ENCODE measurements at places on chromosomes 1 and 21.

DNA sequence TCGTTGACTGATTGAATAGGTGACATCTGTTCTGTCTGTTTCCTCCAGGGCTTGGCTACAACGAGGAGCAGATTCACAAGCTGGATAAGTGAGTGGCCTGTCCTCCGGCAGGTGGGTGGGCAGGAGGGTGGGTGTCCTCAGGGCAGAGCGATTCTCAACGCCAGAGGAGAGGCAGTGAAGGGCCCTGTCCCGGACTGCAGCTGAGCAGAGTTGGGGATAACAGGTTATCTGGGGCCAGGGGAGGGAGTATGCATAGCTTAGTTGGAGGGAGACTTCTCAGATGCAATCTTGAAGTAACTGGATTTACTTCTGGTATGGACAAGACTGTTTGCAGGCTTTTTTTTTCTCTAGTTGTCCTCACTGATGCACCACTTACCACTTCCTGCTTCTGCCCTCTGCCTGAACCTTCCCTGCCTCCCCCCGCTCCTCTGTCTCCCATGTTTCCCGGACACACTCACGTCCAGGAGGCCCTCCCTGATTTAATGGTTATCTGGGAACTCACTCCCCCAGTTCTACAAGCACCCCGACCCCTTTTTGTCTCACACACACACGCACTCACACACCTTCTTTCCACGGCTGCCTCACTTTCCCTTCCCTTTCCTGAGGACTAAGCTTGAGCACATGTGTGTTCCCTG lies 16.4 kb upstream of the RASSF5 start:
- no peak for DNase-seq

GRCh38 chr1:74465193-74465681 lies 47.2 kb downstream of the LRRC53 start:
- DNase-seq = no peak

- DNase-seq = no peak
Observed at GRCh38 chr1:99305626-99306025, 41.3 kb downstream of the PLPPR4 start.

GRCh38 chr1:26404641-26405040 lies 6.0 kb upstream of the LIN28A start:
- DNase-seq = no peak

GRCh38 chr1:98842241-98842640 lies 162.4 kb downstream of the PLPPR5 start:
- DNase-seq = no peak

- DNase-seq = no peak
Observed at GRCh38 chr21:35984654-35985361, 75.5 kb downstream of the SETD4 start.

DNA sequence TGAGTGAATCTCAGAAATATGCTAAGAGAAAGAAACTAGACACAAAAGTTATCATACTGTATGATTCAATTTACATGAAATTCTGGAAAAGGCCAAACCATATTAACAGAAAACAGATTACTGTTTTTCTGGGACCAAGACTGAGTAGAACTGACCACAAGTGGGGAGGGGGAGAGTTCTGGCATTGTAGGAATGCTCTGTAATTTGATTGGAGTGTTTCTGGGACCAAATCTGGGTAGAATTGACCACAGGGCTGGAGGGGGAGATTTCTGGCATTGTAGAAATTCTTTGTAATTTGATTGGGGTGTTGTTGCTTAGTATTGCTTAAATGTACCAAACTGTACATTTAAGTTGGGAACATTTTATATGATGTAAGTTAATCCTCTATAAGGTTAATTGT lies 3.4 kb upstream of the OR10K1 start:
- no peak for DNase-seq

DNA sequence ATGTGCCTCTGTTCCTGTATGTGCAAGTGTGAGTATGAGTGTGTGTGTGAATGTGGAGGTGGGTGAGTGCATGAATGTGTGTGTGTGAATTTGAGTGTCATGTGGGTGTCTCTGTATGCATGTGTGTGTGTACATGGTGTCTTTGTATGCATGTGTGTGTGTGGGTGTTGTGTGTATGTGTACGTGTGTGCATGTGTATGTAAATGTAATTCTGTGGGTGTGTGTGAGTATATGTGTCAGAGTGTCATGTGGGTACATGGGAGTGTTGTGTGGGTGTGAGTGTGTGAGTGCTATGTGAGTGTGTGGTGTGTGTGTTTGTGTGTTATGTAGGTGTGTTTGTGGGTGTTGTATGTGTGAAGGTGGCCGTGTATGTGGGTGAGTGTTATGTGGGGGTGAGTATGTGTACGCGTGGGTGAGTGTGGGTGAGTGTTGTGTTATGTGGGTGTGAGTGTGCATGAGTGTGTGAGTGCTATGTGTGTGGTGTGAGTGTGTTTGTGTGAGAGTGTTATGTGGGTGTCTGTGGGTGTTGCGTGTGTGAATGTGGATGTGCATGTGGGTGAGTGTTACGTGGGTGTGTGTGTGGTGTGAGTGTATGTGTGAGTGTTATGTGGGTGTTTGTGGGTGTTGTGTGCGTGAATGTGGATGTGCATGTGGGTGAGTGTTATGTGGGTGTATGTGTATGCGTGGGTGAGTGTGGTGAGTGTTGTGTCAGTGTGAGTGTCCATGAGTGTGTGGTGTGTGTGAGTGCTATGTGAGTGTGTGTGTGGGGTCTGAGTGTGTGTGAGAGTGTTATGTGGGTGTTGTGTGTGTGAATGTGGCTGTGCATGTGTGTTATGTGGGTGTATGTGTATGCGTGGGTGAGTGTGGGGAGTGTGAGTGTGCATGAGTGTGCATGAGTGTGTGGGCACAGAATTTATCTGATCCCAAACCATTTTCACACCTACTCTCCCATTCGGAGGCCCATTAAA lies 36.6 kb upstream of the NID1 start:
- DNase-seq = no peak

- no peak for DNase-seq
Observed at GRCh38 chr1:7549277-7550161, 221.6 kb upstream of the VAMP3 start.

DNA sequence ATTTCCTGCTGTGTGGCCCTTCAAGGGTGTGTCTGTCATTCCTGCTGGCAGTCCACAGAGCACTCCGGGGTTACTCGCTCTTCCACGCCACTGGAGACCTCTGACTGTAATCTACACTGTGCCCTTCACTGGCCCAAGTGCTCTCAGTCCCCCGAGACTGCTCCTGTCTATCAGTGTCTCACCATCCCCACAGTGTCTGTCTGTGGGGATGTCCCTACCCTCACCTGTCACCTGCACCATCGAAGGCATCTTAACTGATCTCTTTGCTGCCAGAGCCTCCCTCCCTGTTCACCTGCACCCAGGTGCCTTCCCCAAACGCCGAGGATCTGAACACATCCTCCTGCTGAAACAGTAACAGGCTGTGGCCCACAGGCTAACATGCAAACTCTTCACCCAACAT lies 136.7 kb downstream of the MATN1 start:
- DNase-seq = no peak

GRCh38 chr1:98870959-98871903 lies 133.4 kb downstream of the PLPPR5 start:
- no peak for DNase-seq

DNA sequence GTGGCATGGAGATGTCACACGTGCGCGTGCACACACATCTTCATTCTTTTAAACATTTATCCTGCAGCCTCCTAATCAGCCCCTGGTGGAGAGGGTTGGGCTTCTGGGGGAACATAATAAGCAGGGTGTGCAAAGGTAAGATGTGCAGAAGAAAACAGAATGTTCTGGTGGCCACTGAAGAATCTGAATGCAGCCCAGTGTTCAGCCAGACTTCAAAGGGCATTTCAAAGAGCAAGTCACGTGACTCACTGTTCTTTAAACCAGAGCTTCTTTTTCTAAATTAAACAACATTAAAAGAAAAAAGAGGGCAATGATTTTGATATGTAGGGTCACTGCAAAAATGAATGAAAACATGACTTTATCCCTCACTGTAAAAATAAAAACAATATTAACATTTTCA lies 89.8 kb downstream of the ABCA4 start:
- no peak for DNase-seq

DNA sequence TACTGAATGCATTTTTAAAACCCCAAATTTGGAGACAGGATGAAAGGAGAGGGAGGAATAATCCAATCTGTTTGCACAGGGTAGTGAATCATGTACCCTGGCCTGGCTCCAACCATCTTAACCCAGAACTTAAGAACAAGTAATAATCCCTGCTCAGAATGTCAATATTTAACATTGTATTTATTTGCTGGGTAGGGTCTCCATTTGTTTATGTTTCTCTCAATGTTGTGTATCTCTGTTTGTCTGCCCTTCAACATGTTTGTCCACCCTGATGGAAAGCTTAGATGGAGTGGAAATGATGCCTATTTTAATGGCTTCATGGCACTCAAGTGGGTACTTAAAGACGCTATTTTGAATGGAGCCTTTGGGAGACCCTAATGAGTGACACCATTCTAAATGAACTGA lies 54.4 kb upstream of the CDC42BPA start:
- DNase-seq = no peak

GRCh38 chr1:207702317-207702716 lies 49.5 kb upstream of the CD46 start:
- DNase-seq = no peak

- peak; percentile 91 for DNase-seq
Observed at GRCh38 chr1:2526824-2527555, 594 bp upstream of the PANK4 start.

- DNase-seq = no peak
Observed at GRCh38 chr1:9331558-9332346, 39.1 kb downstream of the SPSB1 start.

DNA sequence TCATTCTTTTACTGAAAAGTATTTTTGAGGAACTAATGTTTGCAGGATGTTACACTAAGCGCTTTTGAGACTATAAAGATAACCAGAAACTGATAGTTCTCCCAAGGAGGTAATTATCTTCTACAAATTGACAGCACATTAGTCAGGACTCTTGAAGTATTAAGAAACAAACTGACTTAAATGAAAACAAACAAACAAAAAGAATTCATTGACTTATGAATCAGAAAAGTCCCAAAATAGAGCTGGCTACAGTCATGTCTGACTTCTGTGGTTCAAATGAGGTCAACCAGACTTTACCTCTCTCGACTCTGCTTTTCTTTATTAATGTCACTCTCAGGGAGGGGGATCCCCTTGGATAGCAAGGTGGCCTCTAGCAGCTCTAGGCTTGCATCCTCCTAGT lies 296.8 kb downstream of the TPR start:
- no peak for DNase-seq

- no peak for DNase-seq
Observed at GRCh38 chr1:64042331-64043100, 160.9 kb upstream of the UBE2U start.

DNA sequence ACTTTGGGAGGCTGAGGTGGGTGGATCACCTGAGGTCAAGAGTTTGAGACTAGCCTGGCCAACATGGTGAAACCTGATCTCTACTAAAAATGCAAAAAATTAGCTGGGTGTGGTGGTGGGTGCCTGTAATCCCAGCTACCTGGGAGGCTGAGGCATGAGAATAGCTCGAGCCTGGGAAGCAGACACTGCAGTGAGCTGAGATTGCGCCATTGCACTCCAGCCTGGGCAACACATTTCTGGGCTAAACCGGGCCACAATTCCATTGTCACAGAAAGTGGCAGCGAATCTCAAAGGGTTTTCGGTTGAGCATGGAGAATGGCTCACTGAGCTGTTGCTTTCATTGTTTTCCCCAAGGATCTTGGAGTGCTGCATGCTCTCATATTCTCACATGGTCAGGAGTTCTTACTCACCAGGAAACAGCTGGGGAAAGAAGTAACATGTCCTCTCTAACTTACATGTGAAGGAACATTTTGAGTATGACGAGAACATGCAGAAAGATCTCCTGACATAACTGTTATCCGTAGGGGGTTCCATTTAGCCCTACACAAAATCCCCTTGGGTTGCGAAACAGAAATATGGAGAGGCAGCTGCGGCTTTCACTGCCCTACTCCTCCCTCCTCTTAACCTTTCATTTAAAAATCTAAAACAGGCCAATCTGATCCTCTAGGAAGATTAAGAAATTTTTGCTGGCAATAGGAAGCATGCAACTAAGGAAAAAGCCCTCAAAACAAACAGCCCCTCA lies 341.1 kb downstream of the PCP4 start:
- DNase-seq = no peak

- no peak for DNase-seq
Observed at GRCh38 chr1:36531833-36532232, 49.1 kb upstream of the CSF3R start.

GRCh38 chr1:234107416-234108021 lies 203.0 kb downstream of the SLC35F3 start:
- no peak for DNase-seq

DNA sequence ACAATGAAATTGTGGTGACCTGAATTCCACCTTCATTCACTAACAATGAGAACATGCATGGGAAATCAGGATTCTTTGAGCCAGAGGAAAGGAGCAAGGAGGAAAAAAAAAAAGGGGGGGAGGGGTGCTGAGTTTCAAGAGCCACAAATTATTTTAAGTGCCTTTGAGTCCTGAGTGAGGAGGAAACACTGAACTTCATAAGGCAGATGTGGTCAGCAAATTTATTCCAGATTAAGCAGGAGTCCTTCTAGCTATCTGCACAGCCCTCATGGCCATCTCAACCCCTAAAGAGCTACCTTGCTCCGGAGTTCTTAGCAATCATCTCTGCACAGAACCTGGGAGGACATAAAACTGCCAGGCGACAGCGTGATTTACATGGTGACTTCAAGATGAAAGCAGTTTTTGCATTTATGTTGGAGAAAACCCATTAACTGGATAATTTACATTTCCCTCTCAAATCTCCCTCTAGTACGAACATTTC lies 21.7 kb downstream of the ASTN1 start:
- DNase-seq = no peak

- no peak for DNase-seq
Observed at GRCh38 chr1:47646676-47647075, 208.8 kb downstream of the FOXD2 start.
